Activated naive CD4-positive, alpha-beta T cell treated with anti-CD3 and anti-CD28 coated beads, Interleukin-2, amount 10 ng/mL, durations not matched to agents 7 days and 5 days (primary cell): ENCODE measurements at places on chromosomes 4 and X.

- DNase-seq = no peak
These were observed 16.1 kb upstream of the CXCL3 start for GRCh38 chr4:74054483-74055047.

- no peak for DNase-seq
These were observed 509.7 kb downstream of the SMARCA1 start for GRCh38 chrX:129013574-129013973.

DNA sequence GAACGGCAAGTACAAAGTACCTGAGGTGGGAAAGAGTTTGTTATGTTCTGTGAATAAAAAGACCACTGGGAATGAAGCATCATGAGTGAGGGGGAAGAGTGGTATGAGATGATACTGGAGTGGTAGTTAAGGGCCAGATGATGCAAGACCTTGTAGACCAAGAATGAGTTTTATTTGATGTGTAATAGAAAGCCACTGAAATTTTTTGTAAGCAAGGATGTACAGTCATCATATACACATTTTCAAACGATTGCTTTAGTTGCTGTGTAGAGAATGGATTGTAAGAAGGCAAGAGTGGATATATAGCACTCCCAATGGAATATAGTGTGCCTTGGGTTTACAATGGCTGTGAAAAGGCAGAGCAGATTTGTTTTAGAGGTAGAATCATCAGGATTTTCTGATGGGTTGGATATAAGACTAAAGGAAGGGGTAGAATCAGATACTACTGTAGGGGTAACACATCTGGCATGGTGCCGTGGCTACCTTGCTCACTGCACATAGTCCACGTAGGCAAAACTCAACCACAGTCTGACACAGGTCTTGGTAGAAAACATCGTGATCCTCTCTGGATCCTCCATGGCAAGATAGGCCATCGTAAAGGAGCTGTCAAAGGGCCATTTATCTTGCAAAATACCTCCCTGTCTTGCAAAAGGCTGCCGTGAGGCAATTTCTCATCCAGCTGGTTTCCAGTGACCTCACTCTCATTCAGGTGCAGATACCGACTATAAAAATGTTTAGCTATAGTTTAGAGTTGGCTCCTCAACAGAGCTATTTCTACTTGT, 14.9 kb downstream of the TIFA start:
- DNase-seq = no peak

DNA sequence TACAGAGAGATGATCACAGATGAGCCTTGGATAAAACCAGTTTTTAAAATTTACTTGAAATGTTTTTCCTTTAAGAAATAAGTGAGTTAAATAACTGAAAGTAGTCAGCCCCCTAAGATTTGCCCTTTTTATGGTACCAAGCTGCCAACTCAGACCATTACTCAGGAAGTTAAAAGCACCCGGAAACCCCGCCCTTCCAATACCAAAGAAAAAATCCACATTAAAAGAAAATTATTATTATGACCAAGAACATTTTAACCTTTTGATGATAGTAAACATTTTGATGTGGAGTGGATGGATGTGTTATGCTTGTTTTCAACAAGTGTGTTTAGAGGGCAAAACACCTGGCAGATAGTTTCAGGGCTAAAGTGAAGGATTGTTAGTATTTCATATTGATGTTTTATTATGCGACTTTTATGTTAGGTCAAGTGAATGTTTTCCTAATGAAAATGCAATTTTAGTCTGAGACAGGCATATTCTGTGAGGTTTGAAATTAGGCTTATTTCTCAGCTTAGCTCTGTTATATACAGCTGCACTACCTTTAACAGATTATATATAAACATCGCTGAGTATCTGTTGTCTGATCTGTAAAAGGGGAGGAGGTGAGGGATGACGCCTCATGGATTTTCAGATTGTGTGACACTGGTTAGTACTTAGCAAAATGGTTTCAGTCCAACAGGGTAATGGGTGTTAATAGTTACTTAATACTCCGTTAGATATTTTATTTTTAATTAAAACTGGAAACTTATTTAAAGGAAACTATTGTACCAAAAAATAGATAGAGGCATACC, 89.0 kb downstream of the KDM6A start:
- DNase-seq = no peak

DNA sequence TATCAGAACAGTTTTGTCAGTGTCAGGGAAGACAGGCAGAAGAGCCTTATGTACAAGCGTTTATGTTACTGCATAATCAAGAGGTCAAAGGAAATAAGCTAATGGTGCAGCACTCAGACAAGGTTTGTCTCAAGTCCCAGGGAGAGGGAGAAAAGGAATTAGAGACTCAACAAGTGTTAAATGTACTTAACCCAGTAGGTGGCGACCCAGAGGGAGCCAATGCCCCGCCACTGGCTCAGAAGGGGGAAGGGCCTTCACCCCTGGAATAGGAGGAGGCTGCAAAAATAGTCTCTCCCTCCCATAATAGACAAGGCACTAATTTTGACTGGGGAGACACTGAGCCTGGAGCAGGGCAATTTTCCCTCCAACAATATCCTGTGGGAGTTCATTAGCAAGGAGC, 14.1 kb upstream of the PAPSS1 start:
- no peak for DNase-seq

GRCh38 chr4:134382478-134383227, 181.1 kb upstream of the PABPC4L start:
- DNase-seq = no peak

- no peak for DNase-seq
These were observed 302.7 kb downstream of the KCTD8 start for GRCh38 chr4:44145868-44146267.

GRCh38 chr4:23733476-23733875, 156.4 kb downstream of the PPARGC1A start:
- DNase-seq = no peak

GRCh38 chr4:3387943-3388361, 53.8 kb upstream of the HGFAC start:
- DNase-seq = no peak

GRCh38 chr4:121146530-121146929, 17.6 kb downstream of the TNIP3 start:
- DNase-seq = no peak

GRCh38 chr4:88526221-88526815, 2.7 kb upstream of the PYURF start:
- no peak for DNase-seq

DNA sequence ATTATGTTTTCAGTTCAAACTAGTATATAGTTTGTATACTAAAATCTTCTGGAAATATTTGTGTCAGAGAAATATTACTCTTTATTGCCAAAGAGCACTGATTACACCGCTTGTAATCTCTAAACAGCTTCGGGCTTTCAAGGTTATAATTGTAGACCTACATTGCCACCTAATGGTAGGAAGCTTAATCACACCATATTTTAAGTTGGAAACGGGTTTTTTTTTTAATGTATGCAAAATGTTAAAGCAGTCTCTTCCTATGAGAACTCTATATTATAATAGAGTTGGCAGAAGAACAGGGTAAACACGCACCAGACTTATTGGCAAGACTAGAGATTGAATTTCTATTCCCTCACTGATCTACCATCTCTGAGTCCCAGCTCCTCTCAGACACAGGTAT, 19.5 kb upstream of the NFXL1 start:
- no peak for DNase-seq
